ENCODE measurements at places on chromosomes 3 and 15.

DNA sequence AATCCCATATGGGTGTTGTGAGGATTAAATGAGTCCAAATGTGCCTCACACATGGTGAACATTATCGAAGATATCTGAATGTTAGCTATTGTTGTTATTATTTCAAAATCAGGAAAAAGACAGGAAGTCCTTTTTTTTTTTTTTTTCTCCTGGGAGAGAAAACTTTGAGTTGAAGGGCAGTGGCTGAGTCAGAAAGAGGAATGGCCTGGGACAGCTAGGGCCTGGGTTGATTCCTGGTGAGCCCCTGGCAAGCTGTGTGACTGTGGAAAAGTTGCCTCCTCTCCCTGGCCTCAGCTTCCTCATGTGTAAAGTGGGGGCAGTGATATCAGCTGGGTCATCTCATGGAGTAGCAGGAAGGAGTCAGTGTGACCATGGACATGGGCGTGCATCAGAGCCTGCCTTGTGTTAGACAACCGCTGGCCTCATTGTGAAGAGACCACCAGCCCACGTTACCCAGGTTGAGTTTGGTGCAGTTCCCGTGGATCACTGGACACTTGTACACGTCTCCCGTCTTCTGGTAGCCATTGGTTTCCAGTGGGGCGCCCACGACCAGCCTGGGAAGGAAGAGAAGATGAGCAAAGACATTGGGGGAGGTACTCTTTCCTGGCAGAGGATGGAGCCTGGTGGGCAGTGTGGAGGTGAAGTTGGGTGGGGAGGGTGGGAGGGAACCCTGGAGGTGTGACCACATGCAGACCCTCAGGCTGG lies 63.1 kb downstream of the ITGA11 start:
- DNase-seq: no peak

- DNase-seq: no peak
Observed at GRCh38 chr15:31254431-31255175, 72.0 kb upstream of the KLF13 start.

DNA sequence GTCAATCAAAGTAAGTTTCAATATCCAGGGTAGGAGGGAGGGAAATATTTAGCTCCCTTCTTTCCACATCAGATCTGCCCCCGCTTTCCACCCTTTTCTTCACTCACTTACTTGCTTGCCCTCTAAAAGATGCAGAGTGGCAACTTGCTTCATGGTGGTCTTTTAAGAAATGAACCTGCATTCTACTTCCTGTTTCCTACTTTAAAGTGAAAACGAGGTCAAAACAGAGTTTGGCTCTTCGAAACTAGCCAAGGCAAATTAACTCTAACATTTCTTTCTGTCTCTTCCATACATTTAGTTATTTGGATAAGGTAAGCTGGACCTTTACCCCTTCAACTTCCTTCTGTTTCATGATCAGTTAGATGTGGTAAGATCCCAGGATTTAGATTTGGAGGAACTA lies 34.2 kb upstream of the PEX5L start:
- DNase-seq: no peak

DNA sequence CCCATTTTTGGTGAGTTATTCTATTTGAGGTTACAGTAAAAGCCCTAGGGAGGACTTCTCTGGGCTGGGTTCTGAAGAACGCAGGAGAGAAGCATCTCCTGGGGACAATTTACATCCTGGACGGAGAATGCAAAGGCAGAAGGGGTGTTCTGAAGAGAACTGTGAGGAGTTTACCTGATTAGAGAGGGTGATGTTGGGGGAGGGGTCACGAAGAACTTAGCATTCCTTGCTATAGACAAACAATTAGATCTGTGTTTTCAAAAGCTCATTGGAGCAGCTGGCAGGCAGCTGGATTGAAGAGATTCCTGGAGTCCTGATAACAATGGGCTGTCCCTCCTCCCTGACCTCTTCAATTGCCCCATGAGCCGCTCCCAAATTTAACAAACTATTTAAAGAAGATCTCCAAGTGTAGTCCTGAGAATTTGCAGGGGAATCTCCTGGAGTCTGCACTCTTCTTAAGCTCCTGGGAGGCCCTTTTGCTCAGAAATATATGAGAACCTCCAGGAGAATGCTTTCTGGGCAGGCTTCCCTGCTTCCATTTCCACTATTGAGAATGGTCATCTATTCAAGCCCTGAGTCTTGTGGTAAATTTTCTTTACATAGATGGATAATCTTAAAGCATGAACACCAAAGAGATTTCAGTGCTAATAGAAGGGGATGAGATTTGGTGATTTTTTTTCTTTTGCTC lies 55.3 kb downstream of the ARHGAP31 start:
- DNase-seq: no peak

DNA sequence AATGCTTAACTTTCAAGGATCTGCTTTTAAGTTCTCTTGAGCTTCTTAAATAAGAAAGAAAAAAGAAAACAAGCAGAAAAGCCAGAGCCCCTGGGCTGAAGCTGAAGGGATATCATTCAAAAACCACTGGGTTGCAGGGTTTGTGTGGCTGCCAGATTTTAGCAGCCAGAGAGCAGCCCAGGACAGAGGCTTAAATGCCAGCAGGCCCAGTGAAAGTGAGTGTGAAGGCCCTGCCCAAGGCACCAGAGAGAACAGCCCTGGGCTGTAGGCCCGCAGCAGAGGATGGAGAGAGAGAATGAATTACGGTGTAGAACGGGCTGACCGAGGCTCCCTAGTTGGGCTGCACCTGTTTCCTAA lies 106.3 kb upstream of the BOC start:
- no peak for DNase-seq

- no peak for DNase-seq
Observed at GRCh38 chr15:71678191-71678590, 132.2 kb upstream of the NR2E3 start.

DNA sequence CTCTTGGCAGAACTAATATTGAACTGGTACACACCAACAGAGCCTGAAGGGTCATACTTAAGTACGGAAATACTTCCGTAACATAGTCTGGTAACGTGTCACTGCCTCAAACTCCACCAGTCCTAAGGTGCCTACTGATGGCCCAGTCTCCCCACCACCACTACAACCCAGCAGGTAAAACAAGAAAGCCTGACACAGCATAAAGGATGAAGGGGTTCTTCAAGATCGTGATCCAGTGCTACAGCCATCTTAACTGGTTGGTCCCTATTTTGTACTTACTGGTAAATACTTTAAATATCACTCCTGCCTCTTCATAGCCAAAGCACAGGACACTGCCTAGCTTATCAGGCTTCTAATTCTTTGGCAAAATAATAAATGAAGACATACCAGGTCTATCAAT lies 46.5 kb downstream of the PEAK1 start:
- no peak for DNase-seq

- DNase-seq: no peak
Observed at GRCh38 chr3:62161371-62161770, 212.0 kb downstream of the FEZF2 start.

- no peak for DNase-seq
Observed at GRCh38 chr3:4990069-4990468, 10.8 kb downstream of the BHLHE40 start.

DNA sequence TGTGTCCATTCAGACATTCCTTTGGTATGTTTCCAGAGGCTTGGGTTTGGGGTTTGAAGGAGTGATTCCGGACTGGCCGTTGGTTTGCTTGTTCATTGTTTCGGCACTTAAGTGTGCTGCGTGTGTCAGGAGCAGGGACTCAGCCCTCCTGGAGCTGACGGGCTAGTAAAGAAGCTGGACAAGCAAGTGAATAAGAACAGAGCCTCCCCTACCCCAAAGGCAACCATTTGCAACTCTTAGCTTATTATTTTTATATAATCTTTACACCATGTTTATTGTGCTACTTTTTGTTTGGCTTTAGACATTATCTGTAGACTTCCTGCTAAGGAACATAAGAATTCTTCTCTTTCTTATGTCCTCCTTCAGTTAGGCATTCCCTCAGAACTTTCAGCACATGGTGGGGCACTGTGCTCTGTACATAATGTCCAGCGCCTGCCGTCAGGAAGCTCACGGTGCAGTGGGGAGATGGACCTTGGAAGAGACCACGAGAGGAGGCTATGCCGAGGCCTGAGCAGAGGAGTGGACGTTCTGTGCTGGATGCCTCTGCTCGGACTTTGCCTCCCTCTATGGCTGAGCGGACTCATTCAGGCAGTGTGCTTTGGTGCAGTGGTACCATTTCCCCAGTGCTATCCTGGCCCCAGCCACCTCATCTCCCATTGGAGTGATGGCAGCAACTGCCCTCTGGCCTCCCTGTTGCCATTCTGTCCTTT lies 65.4 kb downstream of the EEFSEC start:
- no peak for DNase-seq

DNA sequence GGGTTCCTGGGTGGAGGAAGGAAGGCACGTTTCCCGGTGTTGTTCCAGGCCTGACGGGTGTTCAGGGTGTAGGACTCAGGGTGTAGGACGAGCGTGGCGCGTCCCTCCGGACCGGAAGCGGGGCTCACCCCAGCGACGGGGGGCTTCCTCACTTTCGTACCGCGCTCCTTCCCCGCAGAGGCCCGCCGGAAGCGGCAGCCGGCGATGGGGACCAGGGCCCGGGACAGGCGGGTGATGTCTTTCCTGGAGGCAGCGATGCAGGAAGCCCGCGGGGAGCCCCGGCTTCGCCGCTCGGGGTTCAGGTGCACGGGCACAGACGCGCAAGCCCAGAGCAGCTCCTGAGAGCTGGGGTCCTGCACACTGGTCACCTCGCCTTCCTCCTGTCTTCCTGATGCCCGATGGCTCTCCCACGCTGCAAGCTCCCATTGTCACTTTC lies 13.4 kb downstream of the FOXL2NB start:
- no peak for DNase-seq

DNA sequence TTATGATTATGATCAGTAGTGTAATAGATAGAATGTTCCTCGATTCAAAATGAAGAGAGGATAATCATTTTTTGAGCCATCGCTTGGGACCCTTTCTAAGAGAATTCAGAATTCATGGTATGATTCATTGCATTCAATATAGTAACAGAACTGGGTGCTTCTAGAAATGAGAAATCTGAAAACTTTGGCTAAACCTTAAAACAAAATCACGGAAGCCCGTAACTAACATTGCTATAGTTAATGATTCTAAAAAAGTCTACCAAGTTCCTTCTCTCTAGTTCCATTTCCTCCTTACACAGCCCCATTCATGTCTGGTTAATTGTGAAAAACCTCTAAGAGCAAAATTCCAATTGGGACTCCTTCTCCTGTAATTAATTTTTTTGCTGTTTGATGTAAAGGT lies 217.1 kb downstream of the GBE1 start:
- DNase-seq: no peak

DNA sequence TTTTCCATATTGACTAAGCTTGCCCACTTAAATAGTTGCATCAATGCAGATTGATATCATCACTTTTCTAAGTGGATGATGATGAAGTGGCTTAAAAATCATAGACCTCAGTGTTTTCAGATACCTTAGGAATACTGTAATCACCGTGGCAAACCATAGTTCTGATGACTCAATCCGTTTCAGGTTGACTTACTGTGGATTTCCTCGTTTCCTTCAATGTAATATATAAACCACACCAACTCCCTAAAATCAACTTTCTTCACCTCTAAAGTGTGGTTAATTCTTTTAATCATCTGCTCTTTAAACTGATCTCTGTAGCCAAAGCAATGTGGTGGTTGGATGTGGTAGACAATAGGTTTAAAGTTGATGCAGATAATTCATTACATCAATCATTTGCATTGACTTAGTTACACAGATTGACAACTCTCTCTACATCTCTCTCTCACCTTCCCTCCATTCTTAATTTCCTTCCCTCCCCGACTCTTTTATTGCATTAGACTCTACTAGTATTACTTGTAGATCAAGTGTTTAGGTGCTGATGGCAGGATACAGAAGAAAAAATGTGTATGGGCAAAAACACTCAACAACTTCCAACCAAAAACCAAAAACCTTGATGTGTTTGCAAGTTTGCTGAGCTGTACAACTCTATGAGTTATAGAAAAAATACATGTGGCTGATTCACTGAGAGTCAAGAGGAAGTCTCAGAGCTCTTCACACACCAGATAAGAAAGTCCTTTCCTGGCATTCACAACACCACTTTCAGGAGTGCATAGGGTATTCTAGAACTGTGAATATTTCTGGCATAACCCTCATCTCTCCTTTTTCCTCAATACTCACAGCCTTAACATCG lies 243.5 kb downstream of the NFKBIZ start:
- no peak for DNase-seq

DNA sequence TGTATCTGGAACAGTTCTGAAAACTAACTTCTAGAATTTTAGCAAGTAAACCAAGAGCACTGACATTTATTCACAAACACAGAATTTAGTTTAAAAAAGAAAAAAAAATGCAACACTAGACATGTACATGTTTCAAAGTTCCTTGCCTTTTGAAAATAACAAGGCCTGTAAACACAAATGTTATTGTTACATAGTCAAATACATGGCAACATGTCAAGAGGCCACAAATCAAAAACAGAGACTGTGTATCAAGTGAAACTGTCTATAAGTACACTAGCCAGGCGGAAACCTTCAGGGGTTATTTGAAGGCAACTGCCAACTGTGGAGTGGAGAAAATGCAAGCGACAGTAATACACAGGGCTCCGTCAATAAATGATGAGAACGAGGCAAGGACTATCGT lies 547.6 kb downstream of the FOXP1 start:
- no peak for DNase-seq

GRCh38 chr15:59315914-59316451 lies 56.7 kb downstream of the MYO1E start:
- DNase-seq: no peak

- no peak for DNase-seq
Observed at GRCh38 chr3:63450634-63451363, 172.7 kb downstream of the SYNPR start.

DNA sequence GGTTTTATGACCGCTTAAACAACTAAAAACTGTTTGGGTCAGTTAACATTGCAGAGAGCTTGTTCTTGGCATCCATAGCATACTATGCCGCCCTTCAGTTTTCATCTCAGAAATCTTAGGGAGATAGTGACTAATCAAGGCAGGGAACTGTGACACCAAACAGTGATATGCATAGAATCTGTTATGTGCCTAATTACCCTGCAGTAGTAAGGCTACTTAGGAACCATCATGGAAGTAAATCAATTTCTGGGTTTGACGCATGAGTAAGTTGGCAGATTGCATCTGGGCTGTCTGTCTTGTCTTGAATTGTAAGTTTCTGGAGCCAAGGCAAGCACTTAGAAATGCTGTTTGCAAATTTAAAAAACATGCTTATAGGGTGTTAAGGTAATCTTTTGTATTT lies 22.5 kb downstream of the KCTD6 start:
- no peak for DNase-seq

- no peak for DNase-seq
Observed at GRCh38 chr3:83928903-83929302, 1029.9 kb upstream of the CADM2 start.

- no peak for DNase-seq
Observed at GRCh38 chr15:26711445-26711844, 61.4 kb downstream of the GABRB3 start.

GRCh38 chr3:13045904-13046568 lies 27.2 kb downstream of the IQSEC1 start:
- no peak for DNase-seq

DNA sequence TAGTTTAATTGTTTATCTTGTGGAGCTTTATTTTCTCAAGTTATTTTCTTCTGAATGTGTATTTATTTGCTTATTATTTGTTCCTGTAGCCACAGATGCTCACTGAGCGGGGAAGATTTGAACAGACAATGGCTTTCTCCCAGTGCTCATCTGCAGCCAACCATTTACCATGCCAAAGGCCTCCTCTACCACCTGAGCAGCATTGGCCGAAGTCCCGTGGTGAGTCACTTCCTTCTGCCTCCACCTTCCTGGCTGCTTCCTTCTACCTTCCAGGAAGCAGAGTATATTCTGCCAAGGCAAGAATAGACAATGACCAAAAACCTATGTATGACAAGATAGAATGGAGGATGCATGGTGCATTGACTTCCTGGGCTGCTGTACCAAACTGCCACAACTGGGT lies 443.1 kb downstream of the AGBL1 start:
- no peak for DNase-seq

Data from activated T-helper 9 cell treated with anti-CD3 and anti-CD28 coated beads, Interleukin-2, amount 50 U/mL, for 16 hours (primary cell).